NCI-H1694 treated with DMSO at 0.1 percent for 48 hours (cell line): ENCODE measurements at places on chromosomes 4 and X.

DNA sequence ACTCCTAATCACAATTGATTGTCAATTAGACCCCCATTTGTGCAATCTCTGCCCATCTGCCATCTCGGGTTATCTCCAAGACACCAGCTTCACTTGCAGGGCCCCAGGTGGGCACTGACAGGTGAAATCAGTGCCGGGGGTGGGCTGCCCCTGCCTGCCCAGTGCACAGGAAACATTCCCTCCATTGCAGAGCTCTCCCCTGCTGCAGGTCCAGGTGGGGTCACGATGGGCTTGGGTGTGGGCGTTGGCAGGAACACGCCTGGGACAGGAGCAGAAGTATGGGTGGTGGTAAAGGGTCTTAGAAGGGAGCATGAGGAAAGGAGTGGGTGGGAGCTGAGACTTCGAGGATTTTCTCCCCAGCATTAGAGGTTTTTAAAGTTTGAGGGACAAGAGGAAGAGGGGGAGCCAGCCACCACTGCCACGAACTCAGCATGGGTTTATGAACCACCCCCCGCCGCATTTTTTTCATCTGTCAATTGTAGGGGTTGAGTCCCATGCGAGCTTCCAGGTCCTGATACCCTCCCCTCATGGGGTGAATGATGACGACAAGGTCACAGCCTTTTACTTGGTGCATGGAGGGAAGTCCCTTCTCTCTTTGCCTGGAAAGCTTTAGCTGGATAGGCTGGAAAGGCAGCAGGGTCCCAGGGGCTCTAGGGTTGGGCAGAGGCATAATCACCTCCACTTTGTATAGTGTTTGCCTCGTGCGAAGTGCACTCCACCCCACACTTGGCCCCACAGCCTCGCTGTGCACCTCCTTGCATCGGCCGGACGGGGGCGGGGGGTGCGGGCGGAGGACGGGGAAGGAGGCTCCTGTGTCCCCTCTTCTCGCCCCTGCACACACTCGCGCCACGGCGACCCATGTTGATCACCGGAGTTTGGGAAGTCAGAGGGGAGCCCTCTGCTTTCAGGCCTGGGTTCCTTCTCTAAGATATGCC is 3.5 kb upstream of the NKX1-1 start:
- DNase-seq = no peak

DNA sequence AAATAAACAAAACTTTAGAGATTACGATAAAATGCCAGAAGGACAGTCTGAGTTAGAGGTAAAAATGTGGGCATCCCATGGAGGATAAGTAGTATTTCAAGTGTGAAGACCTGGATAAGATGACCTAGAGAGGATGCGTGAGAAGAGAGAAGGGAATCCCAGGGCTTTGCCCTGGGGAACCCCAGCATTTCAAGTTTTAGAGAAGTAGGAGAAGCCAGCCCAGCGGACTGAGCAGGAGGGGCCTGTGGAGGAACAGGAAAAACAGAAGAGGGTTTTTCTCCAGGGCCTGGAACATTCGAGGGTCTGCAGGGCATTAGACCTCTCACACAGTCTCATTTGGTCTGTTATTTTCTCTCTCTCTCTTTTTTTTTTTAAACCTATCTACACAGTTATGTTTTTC is 2.9 kb upstream of the CFP start:
- no peak for DNase-seq

DNA sequence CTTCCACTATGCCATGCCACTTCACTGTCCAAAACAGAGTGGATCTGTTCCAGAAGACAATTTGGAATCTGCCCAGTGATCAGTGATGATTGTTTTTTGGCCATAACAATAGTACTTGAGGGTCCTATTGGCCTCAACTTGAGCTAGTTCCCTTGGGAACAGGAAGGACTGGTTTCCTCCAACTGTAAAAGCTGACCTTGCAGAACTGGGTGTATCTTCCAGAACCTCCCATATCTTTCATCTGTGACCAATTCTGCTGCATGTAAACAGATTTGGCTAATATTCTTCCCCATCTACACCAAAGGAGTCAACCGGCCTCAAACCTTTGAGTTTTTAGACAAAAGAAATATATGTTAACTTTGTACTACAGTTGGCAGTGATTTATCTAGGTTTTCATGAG is 165.1 kb upstream of the TRPC5 start:
- no peak for DNase-seq

- DNase-seq = no peak
These were observed 50.7 kb downstream of the SNX12 start for GRCh38 chrX:71017396-71017939.

GRCh38 chr4:151358266-151358665 is 32.9 kb upstream of the SH3D19 start:
- DNase-seq = no peak
